ENCODE measurements at places on chromosomes 16 and 17.

GRCh38 chr17:29059281-29059680, 16.3 kb downstream of the PIPOX start:
- no peak for DNase-seq

GRCh38 chr17:74524653-74525464, 6.4 kb downstream of the CD300LB start:
- no peak for DNase-seq

- DNase-seq = no peak
These were observed 67.2 kb downstream of the GTF3C1 start for GRCh38 chr16:27482397-27483087.

GRCh38 chr17:50558941-50559614, 1.4 kb upstream of the CACNA1G start:
- no peak for DNase-seq

- DNase-seq = no peak
These were observed 922 bp upstream of the MRPL58 start for GRCh38 chr17:75011401-75012095.

DNA sequence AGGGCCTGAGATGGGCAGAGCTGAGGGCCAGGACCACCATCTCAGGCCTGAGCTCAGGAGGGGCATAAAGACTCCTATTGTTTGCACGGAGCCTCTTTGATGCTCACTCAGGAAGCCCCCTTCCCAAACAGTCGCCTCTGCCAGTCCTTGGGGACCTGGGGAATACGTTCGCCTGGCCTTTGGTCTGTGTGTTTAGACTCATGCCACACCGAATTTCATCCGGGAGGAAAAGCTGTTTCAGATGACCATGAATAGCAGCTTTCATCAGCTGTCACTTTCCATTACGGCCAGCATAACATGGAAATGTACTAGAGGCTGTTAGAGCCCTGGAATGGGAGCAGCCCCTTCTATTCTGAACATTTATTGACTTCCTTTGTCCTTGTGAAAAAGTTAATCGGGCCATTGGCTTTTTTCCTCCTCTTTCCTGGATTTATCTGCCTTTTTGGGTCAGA, 139.0 kb downstream of the HS3ST3A1 start:
- DNase-seq = no peak

DNA sequence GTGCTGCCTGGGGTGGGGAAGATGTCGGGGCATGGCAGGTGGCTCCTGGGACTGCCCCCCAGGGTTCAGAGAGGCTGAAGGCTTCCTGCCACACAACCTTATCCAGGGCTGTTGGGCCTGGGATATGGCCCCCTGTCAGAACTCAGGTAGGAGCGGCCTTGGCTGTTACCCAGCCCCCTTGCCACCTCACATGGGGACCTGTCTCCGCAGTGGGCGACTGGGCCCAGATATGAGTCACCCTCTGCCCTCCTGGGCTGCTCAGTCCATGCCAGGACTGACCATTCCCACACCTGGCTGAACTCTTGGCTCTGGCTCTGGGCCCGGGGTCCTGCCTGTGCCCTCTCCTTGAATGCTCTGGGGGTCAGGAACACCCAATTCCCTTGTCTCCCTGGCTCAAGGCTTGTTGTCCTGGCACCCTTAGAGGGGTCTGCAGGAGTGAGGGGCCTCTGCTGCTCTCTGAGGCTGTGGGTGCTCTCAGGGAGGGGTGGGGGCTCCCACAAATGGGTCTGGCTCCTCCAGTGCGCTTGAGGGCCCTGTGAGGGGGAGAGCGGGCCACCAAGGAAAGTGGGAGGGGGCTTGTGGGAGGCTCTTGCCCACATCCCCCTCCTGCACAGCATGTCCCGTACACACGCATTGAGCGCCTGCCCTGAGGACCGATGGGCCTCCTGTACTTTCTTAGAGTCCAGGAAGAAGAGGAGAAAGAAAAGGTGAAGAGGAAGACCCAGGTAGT, 36.0 kb downstream of the LGALS9 start:
- DNase-seq = no peak

GRCh38 chr17:61402978-61403800, 3.5 kb downstream of the TBX2 start:
- DNase-seq = no peak

DNA sequence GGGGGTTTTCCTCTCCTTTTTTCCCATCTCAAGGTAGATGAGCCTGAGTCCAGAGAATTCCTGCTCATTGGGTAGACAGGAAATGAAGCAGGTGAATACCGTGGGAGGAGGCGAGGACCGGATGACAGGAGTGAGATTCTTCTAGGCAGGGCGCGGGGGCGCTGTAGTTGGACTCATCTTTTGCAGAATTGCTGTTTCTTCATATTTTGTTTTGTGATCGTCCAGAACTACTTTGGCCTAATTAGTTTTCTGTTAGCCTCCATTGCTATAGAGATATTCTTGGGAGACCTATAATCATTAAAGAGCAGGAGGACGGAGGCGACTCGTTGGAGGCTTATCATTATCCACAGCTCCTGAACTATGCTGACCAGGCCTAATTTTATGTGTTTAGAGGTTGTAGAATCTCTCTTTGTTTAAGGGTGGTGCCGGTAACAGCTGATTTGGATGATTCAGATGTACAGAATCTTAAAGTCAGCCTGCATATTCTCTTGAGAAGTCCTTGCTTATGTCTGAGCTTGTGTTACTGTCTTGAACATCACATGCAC, 650 bp downstream of the ATP6V0A1 start:
- no peak for DNase-seq

DNA sequence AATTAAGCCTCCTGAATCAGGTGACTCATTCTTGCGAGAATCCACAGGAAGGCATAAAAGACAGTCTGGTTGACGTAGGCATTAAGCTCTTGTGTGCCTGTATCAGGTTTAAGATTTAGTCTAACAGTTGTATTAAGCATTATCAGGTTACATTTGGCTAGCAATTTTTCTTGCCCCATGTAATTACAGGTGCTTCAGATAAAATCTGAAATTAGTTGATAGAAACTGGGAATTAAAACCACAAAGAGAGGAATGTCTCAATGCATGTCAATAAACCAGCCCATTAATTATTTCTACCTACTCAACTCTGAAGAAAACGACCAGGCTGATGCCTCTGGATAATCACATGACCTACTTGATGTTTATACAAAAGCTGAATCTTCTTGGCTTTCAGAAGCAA, 217.2 kb downstream of the CA10 start:
- no peak for DNase-seq

DNA sequence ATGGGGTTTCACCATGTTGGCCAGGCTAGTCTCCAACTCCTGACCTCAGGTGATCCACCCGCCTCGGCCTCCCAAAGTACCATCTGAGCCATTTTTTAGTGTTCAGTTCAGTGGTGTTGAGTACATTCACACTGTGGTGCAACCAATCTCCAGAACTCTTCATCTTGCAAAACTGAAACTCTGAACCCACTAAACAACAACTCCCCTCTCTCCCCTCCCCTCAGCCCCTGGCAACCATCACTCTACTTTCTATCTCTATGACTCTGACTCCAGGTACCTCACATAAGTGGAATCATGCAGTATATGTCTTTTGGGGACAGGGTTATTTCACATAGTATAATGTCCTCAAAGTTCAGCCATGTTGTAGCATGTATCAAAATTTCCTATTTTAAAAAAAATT, 18.7 kb upstream of the MAPK3 start:
- no peak for DNase-seq
